ENCODE measurements at places on chromosomes 16 and 17.

GRCh38 chr17:40460968-40461731, 17.9 kb downstream of the IGFBP4 start:
- H3K4me3 ChIP-seq, result no peak overlapping the region
- DNase-seq, result no peak
- peaks cover 7% of the 10 kb centered on the region for H3K36me3 ChIP-seq
- no peaks in the 10 kb centered on the region for H3K27me3 ChIP-seq
- H3K4me1 ChIP-seq, result peaks cover 13% of the 10 kb centered on the region
- H3K27ac ChIP-seq, result no peak overlapping the region

DNA sequence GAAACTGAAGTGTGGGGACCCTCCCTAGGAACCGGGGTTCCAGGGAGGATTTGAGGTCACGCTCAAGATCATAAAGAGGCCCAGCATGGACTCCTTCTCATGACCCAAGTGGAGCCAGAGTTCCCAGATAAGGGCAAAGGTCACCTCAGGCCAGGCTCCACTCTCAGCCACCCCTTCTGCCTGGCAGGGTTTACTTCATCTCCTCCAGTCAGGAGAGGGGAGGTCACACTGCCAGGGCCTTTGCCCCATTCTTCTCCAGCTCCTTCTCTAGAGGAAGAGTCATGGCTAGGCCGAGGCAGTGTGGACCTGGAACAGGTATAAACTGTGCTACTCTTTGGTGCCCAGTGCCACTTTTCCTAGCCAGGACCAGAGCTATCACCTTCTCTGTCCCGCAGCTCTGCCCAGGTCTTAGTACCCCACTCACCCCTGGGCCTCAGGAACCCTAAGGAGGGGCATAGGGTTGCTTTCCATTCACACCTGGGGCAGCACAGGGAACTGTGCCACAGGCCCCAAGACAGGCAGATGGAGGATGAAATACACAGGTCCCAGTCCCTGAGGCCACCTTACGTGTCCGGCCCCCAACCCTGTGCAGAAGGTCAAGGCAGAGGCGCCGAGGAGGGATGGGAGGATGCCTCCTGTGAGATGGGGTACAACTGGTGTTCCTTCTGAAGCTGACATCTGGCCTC, 879 bp upstream of the ACSF2 start:
- no peak for DNase-seq
- H3K27me3 ChIP-seq, result no peaks in the 10 kb centered on the region
- no peak overlapping the region for H3K27ac ChIP-seq
- H3K4me3 ChIP-seq, result no peak overlapping the region
- peaks cover 4% of the 10 kb centered on the region for H3K4me1 ChIP-seq

DNA sequence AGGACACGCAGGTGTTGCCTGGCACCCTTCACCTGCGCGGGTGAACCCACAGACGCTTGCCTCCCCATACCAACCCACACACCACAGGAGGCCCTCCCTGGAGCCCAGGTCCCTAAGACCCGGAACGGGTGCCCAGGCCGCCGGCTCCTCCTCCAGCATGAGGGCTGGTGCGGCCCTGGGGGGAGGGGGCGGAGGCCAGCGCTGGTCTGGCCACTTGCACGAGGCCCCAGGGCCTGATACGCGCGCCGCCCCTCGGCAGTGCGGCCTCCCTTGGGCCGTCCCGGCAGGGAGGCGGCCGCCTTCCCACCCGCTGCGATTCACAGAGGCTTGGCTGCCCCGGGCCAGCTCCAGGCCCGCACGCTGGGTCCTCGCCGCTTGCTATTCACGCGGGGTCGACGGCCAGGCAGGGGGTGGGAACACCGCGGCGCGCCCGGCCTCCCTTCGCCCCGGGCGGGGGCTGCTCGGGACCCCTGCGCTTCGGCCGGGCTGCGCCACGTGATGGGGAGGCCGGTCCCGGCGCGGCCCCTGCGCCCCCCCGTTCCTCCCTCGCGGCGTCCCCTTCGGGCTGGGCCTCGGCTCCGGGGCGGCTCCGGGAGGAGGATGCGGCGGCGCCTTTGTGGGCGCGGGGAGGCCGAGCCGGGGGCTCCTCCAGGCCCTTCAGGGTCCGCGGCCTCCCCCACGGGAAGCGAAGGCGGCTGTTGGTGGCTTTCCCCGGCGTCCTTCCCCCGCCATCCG, 685 bp downstream of the FASN start:
- no peaks in the 10 kb centered on the region for H3K27me3 ChIP-seq
- H3K27ac ChIP-seq, result no peak overlapping the region
- H3K4me3 ChIP-seq, result peak overlapping the region; percentile 78
- peaks cover 16% of the 10 kb centered on the region for H3K4me1 ChIP-seq
- peaks cover 34% of the 10 kb centered on the region for H3K36me3 ChIP-seq

DNA sequence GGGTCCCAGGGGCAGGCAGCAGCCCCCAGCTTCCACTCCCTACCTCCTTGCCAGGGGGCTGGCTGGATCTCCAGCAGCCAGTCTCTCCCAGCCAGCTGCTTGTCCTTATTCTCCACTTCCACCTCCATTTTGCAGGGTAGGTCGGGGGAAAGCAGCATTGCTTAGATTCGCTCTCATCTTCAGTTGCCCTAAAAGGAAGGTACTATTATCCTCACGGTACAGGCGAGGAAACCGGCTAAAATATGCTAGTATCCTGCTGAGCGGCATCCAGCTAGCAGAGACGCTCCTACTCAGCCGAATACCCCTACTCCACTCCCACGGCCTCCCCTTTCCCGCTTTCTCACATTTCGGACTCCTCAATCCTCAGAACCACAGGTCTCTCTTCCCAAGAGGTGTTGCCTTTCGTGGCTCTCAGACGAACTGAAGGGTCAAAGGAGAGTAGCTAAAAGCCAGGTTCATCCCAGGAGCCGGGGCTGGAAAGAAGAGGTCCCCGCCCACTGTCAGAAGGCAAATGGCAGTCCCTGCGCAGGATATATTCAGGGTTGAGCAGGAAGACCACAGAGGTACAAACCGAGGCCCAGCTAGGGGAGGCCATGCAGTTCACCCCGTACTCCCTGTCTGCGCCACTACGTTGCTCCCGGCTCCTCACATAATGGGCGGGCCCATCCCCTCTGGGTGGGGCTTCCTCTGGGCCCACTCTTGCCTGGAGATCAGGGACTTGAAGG, 1.7 kb upstream of the RAB11FIP4 start:
- DNase-seq, result no peak
- no peak overlapping the region for H3K27ac ChIP-seq
- H3K27me3 ChIP-seq, result no peaks in the 10 kb centered on the region
- H3K36me3 ChIP-seq, result no peaks in the 10 kb centered on the region
- no peaks in the 10 kb centered on the region for H3K4me1 ChIP-seq

DNA sequence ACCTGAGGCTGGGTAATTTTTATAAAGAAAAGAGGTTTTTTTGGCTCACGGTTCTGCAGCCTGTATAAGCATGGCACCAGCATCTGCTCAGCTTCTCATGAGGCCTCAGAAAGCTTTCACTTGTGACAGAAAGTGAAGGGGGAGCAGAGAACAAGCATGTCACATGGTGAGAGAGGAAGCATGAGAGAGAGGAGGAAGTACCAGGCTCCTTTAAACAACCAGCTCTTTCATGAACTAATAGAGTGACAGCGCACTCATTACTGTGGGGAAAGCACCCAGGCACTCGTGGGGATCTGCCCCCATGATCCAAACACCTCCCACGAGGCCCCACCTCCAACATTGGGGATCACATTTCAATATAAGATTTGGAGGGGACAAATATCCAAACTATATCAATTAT, 86.8 kb downstream of the USP32 start:
- no peak overlapping the region for H3K27ac ChIP-seq
- H3K4me3 ChIP-seq, result no peak overlapping the region
- DNase-seq, result no peak
- H3K4me1 ChIP-seq, result no peaks in the 10 kb centered on the region

DNA sequence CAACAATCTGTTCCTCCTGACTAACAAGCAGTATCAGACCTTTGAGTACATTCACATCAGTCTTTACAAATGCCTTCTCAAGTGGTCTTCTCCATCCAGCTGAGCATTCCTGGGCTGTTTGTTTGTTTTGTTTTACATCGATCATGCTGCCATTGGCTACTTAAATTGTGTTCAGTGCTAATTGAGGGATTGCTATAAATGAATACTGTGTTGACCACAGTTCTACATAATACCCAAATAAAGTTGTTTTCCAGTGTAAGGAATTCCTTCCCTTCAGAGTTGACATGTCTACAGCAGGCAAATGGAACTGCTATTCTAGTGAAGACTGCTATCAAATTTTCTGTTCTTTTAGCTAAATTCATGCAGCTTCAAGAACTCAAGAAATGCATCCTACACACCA, 3.2 kb downstream of the CDH8 start:
- DNase-seq, result no peak
- H3K36me3 ChIP-seq, result no peaks in the 10 kb centered on the region
- H3K27ac ChIP-seq, result no peak overlapping the region
- H3K4me3 ChIP-seq, result no peak overlapping the region

- peak overlapping the region; percentile 13 for H3K27ac ChIP-seq
- no peak overlapping the region for H3K4me3 ChIP-seq
- peaks cover 4% of the 10 kb centered on the region for H3K36me3 ChIP-seq
Observed at GRCh38 chr17:67751101-67752074, 33.7 kb downstream of the NOL11 start.

DNA sequence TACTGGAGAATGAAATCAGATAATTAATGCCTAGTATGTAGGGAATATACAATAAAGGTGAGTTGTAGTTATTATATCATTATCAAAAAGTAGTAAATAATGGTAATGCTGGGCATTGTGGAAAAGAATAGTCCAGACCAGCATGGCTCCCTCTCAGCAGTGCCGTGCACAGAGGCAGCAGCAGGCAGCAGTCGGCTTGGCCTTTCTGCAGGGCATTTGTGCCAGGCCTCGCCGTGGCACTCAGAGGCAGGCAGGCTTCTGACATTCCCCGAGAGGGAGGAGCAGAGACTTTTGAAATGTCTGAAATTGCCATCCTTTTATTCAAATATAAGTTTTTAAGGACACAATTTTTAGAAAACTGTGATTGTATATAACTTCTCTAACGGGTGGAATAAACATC, 15.0 kb downstream of the KIAA0513 start:
- DNase-seq, result no peak
- H3K4me3 ChIP-seq, result no peak overlapping the region
- no peaks in the 10 kb centered on the region for H3K27me3 ChIP-seq
- no peak overlapping the region for H3K27ac ChIP-seq
- no peaks in the 10 kb centered on the region for H3K4me1 ChIP-seq

DNA sequence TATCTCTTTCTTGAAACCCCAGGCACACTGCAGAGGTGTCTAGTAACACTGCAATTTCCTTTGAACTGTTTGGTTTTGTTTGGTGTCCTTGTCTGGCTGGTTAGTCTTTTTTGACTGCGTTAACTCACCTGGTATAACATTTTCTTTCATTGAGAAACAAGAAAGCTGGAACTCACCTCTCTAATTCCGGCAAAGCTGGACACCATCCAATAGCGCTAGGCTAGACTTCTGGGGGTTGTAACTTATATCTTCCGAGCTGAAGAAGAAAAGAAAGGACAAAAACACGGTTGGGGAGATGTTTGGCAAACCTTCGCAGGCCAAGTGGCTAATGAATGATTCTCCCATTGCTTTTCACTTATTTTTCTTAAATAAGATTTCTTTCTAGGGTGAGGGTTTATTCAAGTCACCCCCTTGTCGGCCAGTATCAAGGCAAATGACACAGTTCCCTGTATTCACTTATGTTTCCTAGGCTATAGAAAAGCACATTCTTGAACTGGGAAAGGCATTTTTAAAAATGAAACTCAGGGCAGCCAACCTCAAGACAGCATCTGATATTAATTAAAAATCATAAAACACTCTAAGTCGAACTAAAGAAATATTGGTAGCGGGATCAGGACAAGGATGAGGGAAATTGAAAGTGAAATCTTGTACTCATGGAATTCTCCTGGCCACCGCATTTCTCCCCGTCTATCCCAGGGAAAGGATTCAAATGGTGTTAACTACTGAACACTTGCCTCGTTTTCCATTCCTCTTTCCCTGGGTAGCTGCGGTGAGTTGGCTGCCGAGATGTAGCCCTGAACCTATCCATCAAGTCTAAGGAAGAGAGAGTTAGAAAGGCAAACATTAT, 95.9 kb upstream of the ZFHX3 start:
- H3K4me1 ChIP-seq, result peaks cover 4% of the 10 kb centered on the region
- no peaks in the 10 kb centered on the region for H3K27me3 ChIP-seq
- DNase-seq, result no peak
- no peak overlapping the region for H3K4me3 ChIP-seq

- no peaks in the 10 kb centered on the region for H3K27me3 ChIP-seq
- DNase-seq, result no peak
Observed at GRCh38 chr16:88651276-88651988, 579 bp upstream of the CYBA start.

DNA sequence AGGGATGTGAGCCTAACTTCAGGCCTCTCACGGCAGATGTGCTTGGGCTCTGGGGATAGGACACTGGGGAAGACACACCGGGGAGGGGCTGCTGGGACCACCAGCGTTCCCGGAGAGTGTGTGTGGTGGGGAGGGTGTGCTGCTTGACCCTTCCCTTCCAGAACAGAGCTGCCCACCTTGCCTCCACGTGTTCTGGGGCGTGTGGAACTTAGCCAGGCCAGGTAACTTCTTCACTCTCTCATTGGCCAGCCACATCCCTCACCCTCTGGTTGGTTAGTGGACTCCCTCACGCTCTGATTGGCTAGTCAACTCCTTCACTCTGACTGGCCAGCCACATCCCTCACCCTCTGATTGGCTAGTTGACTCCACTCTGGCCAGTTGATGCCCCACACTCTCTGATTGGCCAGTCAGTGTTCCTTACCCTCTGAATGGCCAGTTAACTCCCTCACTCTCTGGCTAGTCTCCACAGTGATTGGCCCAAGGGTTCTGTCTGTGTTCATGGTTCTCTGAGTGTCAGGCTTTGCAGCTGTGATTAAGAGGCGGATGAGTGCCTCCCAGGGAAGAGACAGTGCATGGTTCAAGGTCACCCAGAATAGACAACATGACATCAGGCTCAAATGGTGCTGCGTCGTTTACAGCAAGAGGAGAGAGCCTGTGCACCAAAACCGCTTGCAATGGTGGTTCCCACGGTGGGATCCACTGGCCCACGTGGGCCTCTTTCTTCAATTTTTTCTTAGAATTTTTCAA, 10.0 kb downstream of the TMEM235 start:
- DNase-seq, result no peak
- H3K27me3 ChIP-seq, result no peaks in the 10 kb centered on the region
- H3K4me3 ChIP-seq, result no peak overlapping the region
- H3K27ac ChIP-seq, result no peak overlapping the region

DNA sequence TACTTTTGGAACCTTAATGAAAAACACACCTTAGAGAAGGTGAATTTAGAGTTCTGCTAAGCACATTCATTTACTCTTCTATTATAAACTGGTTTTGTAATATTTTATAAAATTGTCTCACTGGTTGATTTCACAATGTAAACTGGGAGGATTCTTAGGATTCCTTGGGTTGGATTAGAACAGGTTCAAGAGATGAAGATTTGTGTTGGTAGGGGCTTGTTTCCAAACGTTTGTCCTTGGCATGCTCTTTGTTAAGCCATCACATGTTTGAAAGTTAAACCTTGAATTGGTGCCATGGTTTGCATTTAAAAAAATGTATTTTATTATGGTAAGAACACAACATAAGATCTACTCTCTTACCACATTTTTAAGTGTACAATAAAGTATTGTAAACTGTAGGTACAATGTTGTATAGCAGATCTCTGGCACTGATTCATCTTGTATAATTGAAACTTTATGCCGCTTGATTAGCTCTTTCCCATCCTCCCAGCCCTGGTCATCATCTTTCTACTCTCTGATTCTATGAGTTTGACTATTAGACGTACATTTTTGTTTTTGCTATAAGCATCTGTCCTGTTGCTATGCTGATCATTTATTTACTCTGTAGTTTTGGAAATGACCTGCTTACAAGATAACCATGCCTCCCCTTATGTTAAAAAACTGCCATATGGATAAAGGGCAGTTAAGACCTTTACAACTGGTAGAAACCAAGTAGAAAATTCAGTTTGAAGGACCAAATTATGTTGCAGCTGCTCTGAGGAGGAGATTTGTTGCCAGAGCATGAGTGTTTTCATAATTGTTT, 9.6 kb downstream of the FTO start:
- no peak for DNase-seq
- H3K36me3 ChIP-seq, result no peaks in the 10 kb centered on the region
- no peaks in the 10 kb centered on the region for H3K27me3 ChIP-seq
- H3K4me3 ChIP-seq, result no peak overlapping the region
